Activated naive CD8-positive, alpha-beta T cell treated with anti-CD3 and anti-CD28 coated beads, Interleukin-2, amount 50 U/mL, for 24 hours (primary cell): ENCODE measurements at places on chromosomes 4 and X.

DNA sequence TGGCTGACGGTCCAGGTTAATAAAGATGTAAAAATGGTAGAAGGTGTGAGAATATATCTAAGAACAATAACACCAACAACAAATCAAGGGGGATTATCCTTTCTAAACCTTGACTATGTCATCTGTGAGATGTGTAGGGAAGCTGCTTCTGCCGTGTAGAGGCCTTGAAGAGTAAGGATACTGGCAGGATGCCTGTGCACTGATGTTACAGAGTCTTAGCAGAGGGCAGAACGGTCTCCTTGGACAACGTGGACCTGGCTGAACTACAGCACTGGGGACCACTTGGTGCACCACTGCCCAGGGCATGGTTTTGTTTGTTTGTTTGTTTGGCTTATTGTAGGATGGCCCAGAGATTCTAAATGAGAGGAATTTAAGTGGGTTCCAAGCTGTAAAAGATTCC lies 33.5 kb downstream of the GPAT3 start:
- DNase-seq: no peak

DNA sequence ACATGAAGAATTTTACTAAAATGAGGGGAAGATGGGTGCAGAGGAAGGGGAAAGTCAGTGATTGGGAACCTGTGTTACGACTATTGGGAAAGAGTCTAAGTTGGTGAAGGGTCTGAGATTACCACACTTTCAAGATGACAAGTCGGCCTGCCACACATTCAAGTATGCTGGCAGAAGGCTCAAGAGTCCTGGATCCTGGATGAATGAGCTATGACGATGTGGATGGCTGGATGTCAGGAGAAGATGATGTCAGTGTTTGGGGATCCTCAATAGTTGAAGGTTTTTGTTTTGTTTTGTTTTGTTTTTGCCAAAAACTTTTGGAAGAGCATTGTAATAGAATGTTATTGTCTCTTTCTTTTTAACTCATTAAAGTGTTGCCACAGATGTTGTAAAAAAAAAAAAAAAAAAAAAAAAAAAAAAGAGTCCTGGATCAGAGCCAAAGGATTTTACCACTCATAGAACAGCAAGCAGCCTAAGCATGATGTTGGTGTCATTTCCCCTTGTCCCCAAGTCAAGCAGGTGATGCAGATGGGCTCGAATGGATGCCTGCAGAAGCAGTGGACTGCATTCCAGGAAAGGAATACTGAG lies 120.6 kb downstream of the REELD1 start:
- DNase-seq: no peak

DNA sequence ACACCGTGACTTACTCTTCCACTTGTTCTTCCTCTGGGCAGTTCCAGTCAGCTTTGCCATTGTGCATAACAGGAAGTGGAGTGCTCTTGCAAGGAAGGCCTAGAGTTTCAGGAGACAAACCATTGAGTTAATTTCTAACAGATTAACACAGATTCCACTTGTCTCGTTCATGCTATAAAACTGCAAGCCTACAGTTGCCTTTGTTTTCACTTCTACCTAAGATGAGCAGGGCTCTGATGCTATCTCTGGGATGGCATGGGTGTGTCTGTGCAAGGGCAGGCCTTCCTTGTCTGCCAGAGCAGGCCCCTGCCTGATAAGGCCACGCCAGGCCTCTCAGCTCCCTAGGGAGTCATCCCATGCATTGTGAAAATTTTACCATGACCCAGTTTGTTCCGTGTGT lies 67.7 kb upstream of the PGRMC2 start:
- no peak for DNase-seq

- DNase-seq: peak; percentile 77
These were observed at the start of gene VAMP7 for GRCh38 chrX:155881158-155881993. TSS of gene VAMP7 (plus strand) at chrX:155881345. CDS start at chrX:155889467, 8,122 bp downstream.

DNA sequence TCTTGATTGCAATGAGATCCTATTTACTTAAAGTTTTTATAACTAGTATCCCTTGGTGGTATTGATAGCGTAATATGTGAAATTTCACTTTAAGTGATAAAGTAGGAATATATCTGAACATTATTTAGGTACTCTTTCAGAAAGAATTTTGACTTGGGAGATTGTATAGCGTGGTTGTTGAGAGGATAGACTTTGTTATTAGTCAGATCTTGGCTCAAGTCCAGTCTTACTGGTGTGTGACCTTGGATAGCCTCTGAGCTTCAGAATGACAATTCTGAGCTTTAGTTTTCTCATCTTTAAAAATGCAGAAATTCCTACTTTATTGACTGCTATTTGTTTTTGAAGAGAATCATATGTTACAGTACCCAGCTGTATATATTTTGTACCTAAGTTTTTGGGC lies 32.6 kb downstream of the DCK start:
- no peak for DNase-seq

DNA sequence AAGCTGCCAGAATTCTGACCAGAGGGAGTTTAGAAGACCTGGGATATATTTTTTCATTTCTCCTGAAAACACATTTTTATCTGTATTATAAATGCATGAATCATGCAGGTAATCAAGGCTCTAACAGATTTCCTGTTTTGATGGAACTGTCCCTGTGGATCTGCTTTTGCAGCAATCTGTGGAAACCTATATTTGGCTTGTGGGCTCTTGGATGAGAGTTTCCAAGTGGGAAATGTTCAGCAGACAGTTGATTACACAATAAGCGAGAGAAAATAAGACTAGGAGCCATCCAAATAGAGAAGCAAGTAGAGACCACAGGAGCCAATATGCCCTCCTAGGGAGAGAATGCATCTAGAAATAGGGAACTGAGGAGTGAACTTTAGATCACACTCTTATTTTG lies 105.0 kb downstream of the NDST3 start:
- no peak for DNase-seq

- no peak for DNase-seq
These were observed 119.1 kb upstream of the PRDX4 start for GRCh38 chrX:23548164-23548563.

GRCh38 chr4:163558539-163559044 lies 64.1 kb downstream of the TMA16 start:
- no peak for DNase-seq

- no peak for DNase-seq
These were observed 15.0 kb downstream of the TCEANC start for GRCh38 chrX:13667919-13668318.

GRCh38 chr4:101337688-101338087 lies 9.6 kb downstream of the PPP3CA start:
- no peak for DNase-seq

- peak; percentile 3 for DNase-seq
These were observed 391 bp upstream of the PHKA1 start for GRCh38 chrX:72714478-72714916.

DNA sequence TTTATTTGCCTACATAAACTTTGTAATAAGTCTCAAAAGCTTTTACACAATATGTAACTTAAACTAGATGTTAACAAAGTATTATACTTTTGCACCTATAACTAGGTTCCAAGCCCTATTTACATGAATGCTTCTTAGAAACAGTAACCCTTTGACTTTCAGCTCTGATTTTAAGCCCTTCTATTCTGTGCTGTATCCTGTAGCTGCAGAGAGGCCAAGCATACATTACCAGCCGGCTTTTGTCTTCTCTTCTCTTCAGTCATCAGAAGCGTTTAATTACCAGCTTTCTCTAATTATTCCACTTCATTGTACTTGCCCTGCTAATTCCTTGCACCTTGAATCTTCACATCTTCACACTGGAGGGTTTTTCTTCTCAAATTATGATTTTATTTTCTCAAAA lies 403.1 kb downstream of the PDGFC start:
- no peak for DNase-seq

GRCh38 chr4:76979236-76979635 lies 29.7 kb downstream of the SEPTIN11 start:
- DNase-seq: no peak

DNA sequence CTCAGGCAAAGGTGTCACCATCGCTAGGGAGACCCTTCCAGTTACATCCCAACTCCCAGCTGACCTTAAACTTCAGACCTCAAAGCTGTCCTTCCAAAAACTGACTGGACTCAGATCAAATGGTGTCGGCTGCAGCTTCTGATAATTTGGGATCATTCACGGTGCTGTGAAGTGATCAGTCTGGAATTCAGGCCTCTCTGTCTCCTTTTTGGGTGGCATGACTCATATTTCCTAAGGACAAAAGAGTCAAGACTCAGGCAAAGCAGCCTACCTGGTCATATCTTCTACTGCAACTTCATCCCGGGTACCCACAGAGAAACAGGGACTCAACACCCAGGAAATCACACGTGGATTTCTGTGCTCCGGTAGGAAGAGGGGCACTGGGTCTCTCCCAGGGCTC lies 87.6 kb downstream of the SORCS2 start:
- DNase-seq: no peak

- no peak for DNase-seq
These were observed 43.9 kb downstream of the GABRB1 start for GRCh38 chr4:47075262-47075661.
